ENCODE measurements at places on chromosomes 16 and 17.

- no peak for DNase-seq
Observed at GRCh38 chr17:49978501-49978900, 9.5 kb downstream of the DLX4 start.

- no peak for DNase-seq
Observed at GRCh38 chr17:81573794-81574642, 21.9 kb upstream of the FAAP100 start.

- no peak for DNase-seq
Observed at GRCh38 chr16:65142276-65142675, 20.4 kb upstream of the CDH11 start.

DNA sequence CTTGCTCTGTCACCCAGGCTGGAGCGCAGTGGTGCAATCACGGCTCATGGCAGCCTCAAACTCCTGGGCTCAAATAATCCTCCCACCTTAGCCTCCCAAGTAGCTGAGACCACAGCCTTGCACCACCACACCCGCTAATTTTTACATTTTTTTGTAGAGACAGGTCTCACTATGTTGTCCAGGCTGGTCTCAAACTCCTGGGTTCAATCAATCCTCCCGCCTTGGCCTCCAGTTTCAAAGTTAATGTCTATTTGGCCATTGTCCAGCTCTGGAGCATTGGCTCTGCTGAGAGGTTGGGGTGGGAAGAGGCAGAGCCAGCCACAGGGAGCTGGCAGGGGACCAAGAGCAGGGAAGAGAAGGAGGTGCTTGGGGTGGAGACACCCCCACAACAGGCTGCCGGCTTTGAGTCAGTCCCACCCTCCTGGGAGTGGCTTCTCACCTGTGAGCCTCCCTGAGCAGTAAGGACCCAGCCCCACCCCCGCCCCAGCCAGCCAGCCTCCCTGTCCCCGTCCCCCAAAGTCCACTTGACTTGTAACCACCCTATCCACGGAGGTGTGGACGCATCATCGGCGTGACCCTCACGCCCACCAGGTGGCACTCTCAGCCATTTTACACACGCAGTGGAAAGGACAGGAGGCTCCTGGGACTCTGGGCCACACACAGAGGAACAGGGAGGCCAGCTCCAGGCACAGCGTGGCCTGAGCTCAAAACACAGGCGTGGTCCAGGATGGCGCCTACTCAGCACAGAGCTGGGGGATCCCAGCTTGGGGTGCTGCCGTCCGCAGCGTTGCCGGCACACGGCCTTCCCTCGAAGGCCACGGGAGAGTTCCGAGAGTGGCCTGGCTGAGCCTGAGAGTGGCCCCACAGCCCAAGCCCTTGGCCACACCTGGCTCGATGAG, 22.8 kb upstream of the PVALEF start:
- peak; percentile 95 for DNase-seq

GRCh38 chr17:1153795-1154546, 25.8 kb downstream of the ABR start:
- DNase-seq = peak; percentile 86

DNA sequence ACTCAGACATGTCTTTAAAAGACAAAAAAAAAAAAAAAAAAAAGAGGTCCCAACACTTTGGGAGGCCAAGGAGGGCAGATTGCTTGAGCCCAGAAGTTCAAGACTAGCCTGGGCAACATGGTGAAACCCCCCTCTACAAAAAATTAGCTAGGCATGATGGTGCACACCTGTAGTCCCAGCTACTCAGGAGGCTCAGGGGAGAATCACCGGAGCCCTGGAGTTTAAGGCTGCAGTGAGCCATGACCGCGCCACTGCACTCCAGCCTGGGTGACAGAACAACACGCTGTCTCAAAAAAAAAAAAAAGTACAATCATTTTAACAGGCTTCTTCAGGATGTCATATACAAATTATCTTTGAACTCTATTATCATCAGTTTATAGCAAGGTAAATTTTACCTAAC, 22.0 kb downstream of the C16orf87 start:
- no peak for DNase-seq

All from endodermal cell (in vitro differentiated cells).